HS-5 (cell line): ENCODE measurements at places on chromosomes 12 and 14.
A peak's percentile ranks its signal among the peaks of the same experiment; 100 is the strongest.

DNA sequence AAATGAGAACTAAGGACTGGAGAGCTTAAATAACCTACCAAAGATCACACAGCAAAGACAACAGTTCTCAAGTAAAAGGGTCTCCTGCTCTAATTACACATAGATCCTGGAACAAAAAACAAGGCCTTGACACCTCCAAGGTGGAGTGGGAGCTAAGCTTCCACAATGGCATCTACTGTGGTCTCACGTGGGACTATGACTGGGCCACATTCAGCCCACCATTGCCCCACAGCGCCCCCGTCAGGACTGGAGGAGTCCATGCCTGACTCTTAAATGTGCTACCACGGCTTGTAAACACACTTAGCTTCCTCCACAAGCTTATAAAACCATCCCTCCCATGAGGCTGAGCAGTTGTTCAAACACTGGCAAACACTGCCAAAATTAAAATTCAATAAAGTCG is 88.5 kb downstream of the GCH1 start:
- DNase-seq: no peak

- no peak for DNase-seq
These were observed 85.3 kb downstream of the LRRC74A start for GRCh38 chr14:76911473-76911872.

GRCh38 chr12:57612711-57613426 is 1.6 kb downstream of the ARHGEF25 start:
- DNase-seq: no peak

GRCh38 chr14:72726444-72726843 is 167.5 kb downstream of the DPF3 start:
- DNase-seq: no peak

DNA sequence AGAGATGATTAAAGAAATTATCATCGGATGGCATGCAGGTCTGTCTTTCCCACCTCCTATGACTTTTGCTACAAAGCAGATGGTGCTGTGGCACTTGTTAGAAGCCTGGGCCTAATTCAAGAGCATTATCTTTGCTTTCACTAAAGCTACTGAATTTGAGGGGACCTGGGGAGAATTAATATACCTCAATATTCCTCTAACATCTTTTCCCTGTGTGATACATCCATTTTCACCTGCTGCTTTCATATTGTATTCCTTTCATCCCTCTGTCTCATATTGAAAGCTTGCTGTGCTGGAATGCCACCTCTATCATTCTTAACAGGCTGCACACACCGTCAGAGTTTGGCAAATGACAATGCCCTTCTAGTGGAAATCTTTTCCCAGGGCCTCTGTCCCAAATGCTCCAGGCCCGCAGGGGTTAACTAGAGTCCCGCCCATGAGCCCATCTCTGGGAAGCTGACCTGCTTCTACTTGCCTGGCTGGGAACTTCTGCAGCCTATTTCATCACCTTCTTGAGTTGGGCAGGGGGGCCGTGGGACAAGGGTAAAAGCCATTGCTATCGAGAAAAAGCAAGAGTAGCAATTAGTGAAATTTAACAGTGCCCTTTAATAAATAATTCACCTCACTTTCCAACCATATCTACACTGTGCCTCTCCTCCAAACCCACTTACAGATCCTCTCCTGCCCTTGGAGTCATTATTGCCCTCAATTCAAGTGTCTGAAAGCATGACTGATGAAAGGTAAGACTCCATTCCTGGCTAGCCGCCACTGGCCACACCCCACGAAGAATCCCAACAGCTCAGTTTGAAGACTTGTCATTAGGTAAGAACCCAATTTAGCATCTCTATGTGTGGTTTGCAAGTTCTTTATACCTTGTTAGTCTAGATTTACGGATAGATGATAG is 126.7 kb upstream of the BTG1 start:
- DNase-seq: no peak

GRCh38 chr12:6962285-6963015 is 8.0 kb downstream of the PHB2 start:
- no peak for DNase-seq

DNA sequence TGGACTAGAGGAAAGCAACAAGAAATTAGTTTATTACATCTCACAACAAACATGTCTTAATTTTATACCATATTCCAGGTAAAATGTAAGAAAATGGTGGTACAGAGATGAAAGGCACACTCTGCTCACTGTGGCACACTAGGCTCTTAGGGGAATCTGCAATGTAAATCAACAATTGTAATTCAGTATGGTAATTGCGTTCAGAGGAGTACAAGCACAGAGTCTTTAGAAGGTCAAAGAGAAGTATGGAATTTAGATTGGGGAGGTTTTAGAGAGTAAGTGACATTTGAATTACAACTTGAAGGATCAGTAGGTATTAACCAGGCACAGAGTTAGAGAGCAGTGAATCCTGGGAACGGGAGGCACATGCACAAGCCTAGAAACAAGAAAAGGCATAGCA is 694.0 kb upstream of the USP15 start:
- DNase-seq: no peak

- DNase-seq: no peak
These were observed 75.6 kb upstream of the KRAS start for GRCh38 chr12:25326326-25326725.

DNA sequence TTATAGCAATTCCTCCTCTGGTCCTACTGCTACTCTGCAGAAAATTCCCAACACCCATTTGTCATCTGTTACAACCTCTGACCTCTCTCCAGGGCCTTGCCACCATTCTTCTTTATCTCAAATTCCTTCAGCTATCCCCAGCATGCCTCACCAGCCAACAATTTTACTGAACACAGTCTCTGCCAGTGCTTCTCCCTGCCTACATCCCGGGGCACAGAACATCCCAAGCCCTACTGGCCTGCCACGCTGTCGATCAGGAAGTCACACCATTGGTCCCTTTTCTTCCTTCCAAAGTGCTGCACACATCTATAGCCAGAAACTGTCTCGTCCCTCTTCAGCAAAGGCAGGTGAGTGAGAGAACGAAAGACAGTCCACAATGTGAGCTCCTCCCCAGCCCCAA is 122.1 kb downstream of the TTLL5 start:
- no peak for DNase-seq

GRCh38 chr14:39229222-39229543 is 4.5 kb upstream of the MIA2 start:
- no peak for DNase-seq

- DNase-seq: no peak
These were observed 48.2 kb downstream of the SETD3 start for GRCh38 chr14:99432485-99432884.

DNA sequence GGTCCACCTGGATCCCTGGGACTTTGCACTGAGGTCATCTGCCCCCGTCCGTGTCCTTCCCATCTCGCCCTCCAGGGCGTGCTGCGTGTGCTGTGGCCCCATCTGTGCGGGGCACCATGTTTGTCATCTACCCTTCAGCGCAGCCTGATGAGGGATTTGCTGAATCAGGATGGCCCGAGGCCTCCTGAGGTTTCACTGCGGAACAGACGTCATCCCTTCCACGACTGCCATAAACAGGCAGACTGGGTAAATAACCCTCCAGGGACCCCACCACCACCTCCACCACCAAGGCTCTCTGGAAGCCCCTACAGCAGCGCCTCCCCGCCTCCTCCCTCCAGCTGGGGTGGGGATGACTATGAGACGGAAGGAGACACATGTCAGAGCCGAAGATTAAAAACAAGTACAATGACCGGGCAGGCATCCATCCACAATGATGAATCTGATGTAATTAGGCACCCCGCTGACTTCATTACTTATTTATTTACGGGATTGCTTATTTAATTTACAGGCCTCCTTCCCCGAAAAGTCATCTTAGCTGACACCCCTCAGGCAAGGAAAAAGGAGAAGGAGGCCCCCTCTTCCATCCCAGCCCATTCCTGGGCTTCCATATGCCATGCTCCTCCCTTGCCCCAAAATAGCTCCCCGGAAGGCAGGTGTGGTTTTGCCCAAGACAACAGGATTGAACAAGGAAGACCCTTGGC is 39.4 kb downstream of the NCOR2 start:
- DNase-seq: no peak

- DNase-seq: no peak
These were observed 27.8 kb downstream of the AREL1 start for GRCh38 chr14:74685056-74685455.

DNA sequence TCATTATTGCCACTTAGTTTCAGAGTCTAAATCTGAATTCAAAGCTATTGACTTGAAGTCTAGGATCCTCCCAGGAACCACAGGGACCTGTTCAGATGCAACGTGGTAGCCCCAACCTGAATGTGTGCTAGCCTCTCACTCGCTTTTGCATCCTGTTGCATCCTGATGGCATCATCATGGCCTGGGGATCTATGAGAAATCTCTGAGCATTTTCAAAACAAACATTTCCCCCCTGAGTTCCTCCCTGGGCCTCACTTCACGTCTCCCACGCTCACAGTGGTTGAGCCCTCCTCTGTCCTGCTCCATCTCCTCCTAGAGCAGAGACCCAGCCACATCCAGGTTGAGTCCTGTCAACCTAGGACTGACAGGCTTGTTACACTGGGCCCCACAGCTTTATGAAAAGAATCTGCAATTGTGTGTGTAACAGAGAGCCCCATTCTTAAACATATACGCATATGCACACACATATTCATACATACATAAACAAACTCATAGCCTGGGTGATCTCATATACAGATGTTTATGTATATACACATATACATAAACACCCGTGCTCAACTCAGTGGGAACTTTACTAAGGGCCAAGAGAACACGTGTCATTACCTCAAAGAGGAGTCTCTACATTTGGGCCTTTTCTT is 5.4 kb upstream of the KRT72 start:
- no peak for DNase-seq

DNA sequence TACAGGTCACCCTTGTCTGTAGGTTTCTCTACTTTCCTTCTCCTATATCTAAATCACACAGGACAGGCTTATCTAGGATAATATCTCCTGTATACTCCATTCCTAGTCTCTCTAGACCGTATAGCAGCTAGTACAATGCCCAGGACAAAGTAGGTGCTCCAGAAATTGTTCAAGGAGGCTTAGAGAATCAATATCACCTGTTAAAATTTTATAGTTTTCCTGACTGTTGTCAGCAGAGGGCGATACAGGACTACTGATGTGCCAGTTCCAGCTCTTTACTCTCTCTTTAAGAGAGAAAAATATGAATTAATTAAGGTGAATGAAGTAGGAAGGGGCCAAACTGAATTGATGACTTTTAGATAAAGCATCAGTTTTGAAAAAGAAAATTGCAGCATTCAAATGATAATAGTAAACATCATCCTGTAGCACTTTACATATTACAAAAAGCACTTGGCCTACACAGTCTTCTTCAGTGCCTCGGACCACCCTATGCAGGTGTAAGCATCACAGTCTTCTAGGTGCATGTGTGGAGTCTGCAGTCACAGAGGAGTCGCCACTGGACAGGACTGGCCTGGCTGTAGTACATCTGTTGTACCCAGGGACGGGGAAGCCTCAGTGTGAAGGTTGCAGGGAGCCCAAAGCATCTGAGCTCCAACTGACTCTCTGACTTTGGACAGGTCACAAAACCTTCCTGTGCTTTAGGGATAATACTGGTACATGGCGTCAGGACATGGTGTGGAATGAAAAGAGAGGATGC is 61.9 kb upstream of the MAX start:
- DNase-seq: peak; percentile 24

DNA sequence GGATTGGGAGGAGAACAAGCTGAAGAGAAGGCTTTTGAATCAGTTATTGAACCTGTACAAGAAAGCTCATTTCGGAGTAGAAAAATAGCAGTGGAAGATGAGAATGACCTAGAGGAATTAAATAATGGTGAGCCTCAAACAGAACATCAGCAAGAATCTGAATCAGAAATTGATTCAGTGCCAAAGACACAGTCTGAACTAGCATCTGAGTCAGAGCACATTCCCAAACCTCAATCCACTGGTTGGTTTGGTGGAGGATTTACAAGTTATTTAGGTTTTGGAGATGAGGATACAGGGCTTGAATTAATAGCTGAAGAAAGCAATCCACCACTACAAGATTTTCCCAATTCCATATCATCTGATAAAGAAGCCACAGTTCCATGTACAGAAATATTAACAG is 13.5 kb downstream of the MIA2 start:
- DNase-seq: peak; percentile 63

DNA sequence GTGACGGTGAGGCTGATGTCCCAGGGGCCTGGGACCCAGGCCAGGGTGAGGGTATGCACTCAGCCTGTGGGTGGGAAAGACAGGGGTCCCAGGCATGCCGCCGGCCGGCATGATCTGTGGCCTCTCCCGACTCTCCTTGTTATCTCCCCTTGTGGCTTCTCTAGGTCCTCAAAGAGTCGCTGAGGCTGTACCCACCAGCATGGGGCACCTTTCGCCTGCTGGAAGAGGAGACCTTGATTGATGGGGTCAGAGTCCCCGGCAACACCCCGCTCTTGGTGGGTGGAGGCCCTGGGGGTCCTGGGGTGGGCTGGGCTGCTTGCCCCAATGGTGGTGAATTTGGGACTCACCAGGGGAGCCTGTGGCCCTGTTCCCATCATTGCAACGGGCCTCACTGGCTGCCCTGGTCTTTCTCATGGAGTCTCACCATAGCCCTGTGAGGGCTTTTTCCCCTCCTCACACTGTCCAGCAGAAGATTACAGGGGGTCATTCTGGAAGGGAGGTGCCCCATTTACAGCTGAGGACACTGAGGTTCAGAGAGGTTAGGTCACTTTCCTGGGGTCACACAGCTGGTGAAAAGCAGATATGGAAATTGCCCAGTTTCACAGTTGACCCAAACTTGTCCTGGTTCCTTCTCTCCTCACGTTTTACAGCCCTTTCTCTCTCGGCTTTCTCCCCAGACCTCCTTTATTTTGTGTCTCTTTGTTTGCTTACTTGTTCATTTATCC is 37.9 kb downstream of the CYP46A1 start:
- no peak for DNase-seq

DNA sequence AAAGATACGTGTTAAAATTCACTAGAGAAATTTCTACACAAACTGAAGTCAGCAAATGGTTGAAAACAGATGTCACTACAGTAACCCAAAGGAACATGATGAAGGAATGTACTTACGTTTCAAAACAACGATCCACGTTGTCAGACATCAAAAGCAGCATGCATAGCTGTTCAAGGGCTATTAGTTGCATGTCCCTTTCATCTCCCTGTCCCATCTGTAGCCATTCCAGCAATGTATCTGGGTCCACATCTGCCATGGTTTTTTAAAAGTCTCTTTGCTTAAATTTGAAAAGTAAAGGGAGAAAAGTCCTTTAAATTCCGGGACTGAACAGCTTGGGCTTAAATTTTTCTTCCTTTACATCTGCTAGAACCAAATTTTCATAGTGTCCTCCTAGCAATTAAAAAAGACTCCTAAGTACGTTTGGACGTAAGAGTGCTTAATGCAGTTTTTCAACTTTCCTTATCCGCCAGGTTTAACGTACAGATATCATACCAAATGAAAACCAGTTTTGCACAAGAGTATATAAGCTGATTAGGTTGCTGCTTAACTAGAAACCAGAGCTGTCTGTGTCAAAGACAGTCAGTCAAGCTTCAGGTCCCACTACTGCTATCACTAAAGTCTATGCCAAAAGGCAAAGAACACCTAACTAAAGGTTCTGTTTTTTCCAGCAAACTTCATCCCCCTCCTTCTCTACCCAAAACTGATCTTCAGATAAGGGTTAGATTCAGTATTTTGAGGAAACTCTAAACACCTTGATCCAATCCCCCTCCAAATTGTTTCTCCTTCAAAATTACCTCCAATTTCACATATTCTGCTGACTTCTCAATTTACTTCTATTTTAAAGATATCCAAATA is 1.7 kb downstream of the HECTD1 start:
- peak; percentile 60 for DNase-seq

GRCh38 chr12:10033783-10034545 is 3.5 kb downstream of the CLEC9A start:
- DNase-seq: no peak
